Suppressor macrophage treated with lipopolysaccharide for 1 hour (primary cell): ENCODE measurements at places on chromosomes 1 and 21.

- DNase-seq: no peak
Measured at GRCh38 chr1:80847904-80848303, 952.8 kb upstream of the ADGRL2 start.

DNA sequence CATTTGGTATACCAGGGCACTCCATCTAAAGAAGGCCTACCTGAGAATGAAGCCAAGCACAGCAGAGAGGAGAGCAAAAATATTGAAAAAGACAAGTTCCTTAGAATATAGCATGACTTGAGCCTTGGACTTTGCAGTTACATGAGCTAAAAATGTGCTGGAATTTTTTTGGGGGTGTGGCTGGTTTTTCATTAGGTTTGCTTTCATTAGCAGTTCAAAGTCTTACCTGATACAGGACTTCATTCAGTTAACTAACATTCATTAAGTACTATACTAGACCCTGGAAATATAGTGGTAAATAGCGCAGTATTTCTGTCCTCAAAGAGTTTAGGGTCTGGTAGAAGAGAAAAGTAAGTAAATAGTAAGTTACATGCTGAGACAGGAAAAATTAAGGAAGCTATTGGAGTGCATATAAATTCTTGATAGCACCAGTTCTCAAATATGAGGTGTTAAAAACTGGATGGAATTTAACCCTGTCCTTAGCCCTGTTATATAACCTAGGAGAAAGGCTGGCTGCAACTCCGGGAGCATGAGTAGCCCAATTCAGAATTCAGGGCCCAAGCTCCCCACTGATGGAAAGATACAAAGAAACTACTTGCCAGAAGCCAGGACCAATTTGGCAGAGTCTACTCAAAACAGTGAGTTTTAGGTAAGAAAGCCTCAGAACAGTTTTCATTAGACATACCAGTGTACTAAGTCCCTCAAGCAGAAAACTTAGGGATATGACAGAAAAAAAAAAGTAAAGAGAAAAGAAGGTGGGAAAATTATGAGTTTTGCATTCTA, 3.1 kb upstream of the DOCK7 start:
- DNase-seq: no peak

- peak; percentile 7 for DNase-seq
Measured at GRCh38 chr1:197099444-197099843, 32.4 kb upstream of the F13B start.

- DNase-seq: no peak
Measured at GRCh38 chr1:177710696-177711620, 258.9 kb downstream of the SEC16B start.

- DNase-seq: no peak
Measured at GRCh38 chr1:232438476-232438875, 191.5 kb downstream of the SIPA1L2 start.

DNA sequence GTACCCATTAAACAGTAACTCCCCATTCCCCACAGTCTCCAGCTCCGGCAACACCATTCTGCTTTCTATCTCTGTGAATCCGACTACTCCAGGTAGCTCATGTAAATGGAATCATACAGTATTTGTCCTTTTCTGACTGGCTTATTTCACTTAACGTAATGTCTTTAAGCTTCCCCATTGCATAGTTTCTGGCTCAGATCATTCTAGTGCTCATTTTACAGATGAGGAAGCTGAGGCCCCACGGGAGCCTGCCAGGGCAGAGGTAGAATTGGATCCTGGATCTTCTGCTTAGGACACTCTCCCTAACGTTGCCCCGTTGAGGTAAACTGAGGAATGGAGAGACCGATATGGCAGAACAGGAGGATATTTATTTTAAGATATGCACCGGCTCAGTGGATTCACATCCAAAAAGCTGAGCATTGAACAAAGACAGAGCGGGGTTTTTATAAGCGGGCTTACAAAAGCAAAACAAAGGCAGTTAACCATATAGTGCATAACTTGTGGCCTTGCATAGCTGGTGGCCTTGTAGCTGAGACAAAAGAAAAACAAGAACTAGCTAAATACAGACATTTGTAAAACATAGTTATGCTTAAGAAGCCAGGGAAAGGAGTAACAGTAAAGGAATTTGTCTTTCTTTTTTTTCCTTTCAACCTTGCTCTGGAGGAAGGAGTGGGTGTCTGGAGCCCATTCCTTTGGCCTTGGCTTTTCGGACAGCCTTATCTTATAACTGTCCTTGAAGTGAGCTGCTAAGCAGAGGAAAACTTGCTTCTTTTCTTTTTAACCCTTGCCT, 15.3 kb upstream of the KLHDC8A start:
- DNase-seq: no peak

GRCh38 chr21:22342889-22343288, 1344.7 kb downstream of the NCAM2 start:
- no peak for DNase-seq

DNA sequence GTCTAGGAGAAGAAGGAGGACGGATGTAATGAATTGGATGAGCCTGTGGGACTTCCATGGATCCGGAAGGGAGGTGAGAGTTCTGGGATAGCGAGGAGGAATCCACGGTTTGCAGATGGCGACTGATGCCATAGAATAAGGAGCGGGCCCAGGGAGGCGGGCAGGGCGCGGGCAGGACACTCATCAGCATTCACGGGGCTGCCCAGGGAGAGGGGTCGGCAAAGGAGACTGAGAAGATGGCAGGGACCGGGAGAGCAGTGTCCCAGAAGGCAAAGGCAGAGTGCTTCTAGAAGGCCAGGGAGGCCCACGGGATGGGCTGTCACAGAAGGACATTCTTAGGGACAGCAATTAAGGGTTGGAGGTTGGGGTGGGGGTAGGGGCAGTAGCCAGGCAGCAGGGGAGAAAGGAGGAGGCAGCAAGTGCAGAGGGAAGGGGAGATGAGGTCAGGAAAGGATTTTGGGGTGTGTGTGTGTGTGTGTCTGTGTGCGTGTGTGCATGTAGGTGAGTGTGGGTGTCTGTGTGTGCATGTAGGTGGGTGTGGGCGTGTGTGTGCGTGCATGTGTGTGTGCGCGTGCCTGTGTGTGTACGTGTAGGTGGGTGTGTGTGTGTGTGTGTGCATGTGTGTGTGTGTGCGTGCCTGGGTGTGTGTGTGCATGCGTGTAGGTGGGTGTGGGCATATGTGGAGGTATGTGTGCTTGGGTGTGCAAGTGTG, 1.1 kb upstream of the COL8A2 start:
- DNase-seq: no peak

DNA sequence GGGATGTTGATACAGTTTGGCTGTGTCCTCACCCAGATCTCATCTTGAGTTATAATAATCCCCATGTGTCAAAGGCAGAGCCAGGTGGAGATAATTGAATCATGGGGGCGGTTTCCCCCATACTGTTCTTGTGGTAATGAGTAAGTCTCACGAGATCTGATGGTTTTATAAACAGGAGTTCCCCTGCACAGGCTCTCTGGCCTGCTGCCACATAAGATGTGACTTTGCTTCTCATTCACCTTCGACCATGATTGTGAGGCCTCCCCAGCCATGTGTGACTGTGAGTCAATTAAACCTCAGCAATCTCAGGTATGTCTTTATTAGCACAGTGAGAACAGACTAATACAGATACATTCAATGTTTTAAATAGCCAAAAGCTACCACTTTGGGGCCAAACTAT, 41.1 kb downstream of the SLC35F3 start:
- DNase-seq: no peak
